ENCODE measurements at places on chromosomes 2 and 18.

- no peak for DNase-seq
Observed at GRCh38 chr18:59715445-59715844, 18.2 kb upstream of the CCBE1 start.

DNA sequence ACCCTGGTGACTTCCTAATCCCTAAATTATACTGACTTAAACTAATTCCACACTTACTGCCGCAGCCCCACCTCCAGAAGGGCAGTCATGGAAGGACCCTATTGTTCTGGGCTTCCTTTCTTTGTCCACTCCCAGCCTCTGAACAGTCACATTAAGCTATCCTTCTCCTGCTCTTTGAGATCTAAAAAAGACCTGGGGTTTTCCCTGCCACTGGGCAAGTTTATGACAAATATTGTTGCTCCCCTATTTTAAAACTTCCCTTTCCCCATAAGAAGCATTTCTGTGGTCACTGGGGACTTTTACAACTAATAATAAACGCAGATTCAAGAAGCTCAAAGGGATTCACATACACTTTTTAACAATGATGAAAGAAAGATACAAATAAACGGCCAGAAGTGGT, 47.2 kb upstream of the XPO1 start:
- no peak for DNase-seq

GRCh38 chr2:206521115-206521514, 77.8 kb downstream of the ADAM23 start:
- no peak for DNase-seq

GRCh38 chr2:40403233-40403836, 48.6 kb downstream of the SLC8A1 start:
- no peak for DNase-seq

GRCh38 chr2:71100195-71100964, 29.6 kb downstream of the MCEE start:
- DNase-seq: no peak

- no peak for DNase-seq
Observed at GRCh38 chr2:226396541-226396940, 403.1 kb downstream of the IRS1 start.

- DNase-seq: no peak
Observed at GRCh38 chr18:58255701-58256311, 211.8 kb downstream of the NEDD4L start.

DNA sequence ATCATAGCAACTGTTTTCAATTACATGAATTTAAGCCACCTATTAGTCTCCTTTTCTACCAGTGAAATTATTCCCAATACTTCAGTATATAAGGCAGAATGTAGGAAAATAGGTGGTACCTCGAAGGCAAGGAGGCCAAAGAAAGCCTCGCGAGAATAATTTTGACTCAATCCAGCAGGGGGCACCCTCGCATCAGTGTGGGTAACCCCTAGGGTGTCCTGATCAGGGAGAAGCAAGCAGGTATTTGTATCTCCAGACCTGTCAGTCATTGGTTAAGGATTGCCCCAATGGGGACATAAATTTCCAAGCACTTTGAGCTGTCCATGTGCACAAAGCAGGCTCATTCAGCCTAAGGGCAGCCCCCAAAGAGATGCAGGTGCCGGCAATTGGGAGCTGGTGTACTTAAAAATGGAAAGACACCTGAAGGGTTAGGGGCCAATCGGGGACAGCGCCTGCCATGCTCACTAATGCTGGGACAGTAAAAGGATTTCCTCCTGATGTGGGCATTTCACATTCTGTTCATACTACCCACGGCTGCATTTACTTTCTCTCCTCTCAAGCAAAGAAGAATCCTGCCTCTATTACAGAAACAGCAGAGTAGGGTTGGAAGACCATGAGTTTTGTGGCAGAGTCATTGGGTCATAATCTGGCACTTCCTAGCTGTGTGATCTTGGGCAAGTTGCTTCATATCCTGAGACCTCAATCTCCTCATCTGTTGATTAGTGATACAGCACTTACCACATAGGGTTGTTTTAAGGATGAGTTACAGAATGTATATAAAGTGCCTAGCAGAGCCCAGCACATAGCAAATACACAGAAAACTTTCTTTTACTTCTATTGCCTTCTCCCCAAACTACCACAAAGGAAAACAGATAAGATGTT, 136.1 kb downstream of the ICOS start:
- DNase-seq: no peak

DNA sequence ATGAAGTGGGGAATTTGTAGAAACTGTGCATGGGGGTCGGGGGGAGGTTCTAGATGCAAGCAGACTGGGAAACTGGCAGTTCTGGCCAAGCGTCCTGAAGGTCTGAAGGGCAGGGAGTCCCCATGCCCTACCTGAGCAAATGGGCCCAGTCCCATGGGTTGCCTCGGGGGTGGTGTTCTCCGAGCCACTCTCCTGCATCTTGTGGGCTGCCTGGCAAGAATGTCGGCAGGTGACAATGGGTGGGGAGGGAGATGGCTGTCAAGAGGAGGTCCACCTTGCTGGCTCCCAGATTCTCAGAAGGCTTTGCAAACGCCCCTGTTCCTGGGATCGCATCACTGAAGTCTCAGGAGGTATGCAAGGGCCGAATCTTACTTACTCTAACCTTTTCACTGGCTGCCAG, 21.3 kb downstream of the INHBB start:
- DNase-seq: no peak

DNA sequence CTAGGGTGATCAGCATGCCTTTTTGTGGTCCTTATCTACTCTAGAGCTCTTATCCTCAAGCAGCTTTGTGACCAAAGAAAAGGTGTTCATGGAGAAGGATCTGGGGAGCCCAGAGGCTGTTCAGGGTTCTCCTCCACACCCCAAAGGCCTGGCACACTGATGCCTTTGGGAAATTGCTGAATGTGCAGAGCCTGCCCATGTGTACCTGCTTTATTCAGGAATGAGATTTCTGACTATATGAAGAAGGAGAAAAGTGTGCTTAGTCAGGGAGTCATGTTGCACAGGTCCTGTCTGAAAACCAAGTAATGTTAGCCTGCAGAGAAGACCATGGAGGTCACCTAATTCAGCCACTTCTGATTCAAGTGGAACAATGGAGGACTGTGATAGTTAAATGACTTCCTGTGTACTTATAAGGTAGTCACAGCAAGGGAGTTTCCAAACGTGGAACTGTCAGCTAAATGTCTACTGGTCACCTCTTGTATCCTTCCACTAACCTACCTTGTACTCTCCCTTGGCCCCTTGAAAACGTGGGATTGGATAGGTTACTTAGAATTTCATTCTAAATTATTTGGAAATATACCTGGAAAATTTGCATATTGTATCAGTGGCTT, 81.3 kb downstream of the LIMS1 start:
- no peak for DNase-seq

GRCh38 chr2:42998721-42999120, 206.3 kb upstream of the HAAO start:
- DNase-seq: no peak

DNA sequence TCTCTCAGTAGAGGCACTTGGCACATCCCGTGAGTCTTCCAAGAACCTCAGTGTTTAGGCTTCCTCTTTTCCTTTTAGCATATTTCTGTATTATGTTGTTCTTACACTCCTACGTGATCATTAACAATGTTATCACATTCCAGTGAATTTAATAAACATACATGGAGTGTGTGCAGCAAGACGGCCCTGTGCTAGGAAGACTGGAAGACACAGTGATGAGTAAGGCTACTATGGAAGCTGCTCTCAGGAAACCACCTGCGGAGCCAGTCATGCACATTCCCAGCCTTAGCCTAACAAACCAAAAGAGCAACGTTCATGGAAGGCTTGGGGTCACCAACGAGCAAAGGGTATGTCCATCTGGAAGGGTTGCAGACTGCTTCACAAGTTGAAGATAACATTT, 103.4 kb downstream of the ETAA1 start:
- no peak for DNase-seq

DNA sequence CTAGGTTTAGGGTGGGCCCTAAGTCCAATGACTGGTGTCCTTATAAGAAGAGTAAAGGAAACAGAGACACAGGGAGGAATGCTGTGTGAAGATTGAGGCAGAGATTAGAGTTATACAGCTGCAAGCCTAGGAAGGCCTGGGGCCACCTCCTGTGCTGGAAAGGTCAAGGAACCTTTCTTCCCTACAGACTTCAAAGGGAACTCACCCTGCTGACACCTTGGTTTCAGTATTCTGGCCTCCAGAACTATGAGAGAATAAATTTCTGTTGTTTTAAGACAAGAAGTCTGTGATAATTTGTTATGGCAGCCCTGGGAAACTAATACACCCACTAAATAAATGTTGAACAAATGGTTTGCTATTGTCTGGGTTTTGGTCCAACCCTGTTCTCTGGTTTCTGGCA, 102.3 kb upstream of the NEUROD1 start:
- no peak for DNase-seq
